Transverse colon (tissue), 4 donors: ENCODE measurements at places on chromosomes 16 and 17. TPM values are rescaled to one million over a fixed set of nuclear protein-coding genes. Genes with fewer than 3 reads are reported as not detected.

The CACNG5 gene
- 0.32 TPM for total RNA-seq

The DNAI2 gene
- not detected for total RNA-seq

The FTO gene
- total RNA-seq: 40.4 TPM

GRCh38 chr17:14775731-14776492 lies 475.0 kb downstream of the HS3ST3B1 start:
- DNase-seq: no peak

DNA sequence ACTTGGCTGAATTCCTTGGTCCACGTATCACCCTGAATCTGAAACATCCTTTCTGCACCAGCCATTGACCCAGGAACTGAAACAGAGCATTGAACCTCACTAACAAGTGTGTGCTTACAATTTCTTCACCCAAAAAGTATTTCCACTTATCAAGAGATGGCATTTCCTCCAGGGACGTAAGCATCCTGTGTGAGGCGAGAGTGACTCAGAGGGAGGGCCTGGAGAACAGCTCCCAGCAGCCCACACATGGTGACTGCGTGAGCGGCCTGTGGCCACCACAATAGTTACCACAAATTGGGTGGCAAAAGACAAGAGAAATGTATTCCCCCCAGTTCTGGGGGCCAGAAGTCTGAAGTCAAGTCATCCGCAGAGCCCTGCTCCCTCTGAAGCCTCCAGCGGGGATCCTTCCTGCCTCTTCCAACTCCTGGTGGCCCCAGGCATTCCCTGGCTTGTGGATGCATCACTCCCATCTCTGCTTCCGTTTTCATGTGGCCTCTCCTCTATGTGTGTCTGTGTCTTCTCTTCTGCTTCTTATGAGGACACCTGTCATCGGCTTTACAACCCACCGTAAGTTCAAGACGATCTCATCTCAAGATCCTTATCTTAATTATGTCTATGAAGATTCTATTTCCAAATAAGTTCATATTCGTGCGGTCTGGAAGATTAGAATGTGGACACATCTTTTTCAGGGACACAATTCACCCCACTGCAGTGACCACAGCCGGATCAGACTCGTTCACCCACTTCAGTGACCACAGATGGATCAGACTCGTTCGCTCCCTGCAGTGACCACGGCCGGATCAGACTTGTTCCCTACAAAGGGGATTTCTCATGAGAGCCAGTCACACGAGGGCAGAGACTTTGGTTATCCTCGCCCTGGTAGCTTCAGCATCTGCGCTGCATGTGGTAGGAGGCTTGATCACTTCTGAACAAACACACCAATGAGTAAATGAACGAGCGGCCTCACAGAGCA lies 122.6 kb upstream of the FOXF1 start:
- no peak for DNase-seq

DNA sequence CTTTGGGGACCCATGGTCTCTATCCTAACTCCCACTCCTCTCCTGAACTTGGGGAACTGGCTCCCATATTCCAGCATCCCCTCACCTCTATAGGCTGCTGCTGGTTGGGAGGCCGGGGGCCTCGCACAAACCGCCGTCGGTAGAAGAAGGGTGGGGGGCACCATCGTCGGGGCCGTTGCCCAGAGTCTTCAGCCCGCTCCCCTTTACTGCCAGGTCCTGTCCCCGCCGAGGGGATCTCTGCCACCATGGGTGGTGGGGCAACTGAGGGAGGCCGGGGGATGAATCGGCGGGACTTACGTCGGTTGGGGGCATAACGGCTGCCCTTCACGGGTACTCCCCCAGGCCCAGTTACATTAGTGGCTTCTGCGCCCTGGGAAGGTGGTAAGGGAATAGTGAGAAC lies 4.3 kb downstream of the YBX2 start:
- no peak for DNase-seq

- DNase-seq: no peak
Observed at GRCh38 chr16:8990445-8990844, 26.7 kb upstream of the USP7 start.

DNA sequence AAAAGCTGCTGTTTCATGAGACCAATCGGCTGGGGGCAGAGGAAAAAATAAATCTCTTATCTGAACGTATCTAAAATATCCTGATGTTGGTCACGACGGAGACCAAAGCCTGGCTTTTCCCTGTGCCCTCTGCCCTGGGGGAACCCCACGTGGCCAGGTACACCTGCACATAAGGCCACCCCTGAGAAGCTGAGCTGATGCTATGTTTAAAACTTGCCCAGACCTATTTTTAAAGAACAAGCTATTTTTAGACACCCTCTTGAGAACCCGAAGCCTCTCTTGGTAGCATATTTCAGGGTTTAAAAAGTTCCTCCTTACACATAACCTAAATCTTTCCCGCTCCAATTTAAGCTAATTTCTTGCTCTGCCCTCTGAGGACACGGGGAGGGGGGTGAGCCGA lies 210.4 kb downstream of the GSG1L start:
- DNase-seq: no peak

GRCh38 chr17:43928609-43929008 lies 13.7 kb downstream of the PPY start:
- no peak for DNase-seq

- DNase-seq: no peak
Observed at GRCh38 chr17:5139458-5139732, 23.6 kb downstream of the USP6 start.
